Caco-2 (cell line): ENCODE measurements at places on chromosomes 16 and 17.

DNA sequence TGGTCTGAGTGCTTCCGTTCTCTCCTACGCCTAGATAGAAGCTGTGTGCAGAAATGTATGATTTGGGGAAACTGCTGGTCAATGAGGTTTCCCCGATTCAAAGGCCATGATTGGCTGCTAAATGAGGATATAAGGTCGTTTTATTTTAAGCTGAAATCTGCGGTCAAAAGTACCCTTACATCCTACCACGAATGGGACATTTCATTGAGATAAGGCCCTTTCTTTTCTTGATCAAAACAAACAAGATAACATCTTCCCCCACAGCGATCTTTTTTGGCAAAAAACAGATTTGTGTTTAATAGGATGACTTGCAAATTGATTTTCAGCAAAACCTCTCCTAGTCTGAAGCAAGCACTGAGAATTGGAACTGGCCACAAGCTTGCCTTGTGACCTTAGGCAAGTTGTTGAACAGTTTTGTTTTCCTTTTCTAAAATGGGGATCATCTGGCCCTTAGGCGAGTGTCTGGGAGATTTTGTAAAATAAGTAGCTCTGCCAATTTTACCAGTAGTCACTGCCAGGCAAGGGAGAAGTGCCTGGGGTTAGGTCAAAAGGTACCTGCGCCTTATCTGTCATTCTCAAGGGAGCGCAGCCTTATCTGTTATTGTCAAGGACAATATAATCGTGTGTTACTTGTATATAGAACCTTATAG is 635 bp downstream of the SCPEP1 start:
- no peak for DNase-seq

GRCh38 chr16:85093705-85094104 is 18.6 kb downstream of the CIBAR2 start:
- no peak for DNase-seq

GRCh38 chr17:16443511-16444257 is 28.3 kb downstream of the TRPV2 start:
- peak; percentile 46 for DNase-seq

- no peak for DNase-seq
Measured at GRCh38 chr17:28763137-28763799, 19.5 kb downstream of the TRAF4 start.

GRCh38 chr17:1315891-1316403 is 36.5 kb downstream of the TRARG1 start:
- DNase-seq: no peak

- DNase-seq: peak; percentile 92
Measured at GRCh38 chr17:59853168-59853918, 39.4 kb downstream of the TUBD1 start.

DNA sequence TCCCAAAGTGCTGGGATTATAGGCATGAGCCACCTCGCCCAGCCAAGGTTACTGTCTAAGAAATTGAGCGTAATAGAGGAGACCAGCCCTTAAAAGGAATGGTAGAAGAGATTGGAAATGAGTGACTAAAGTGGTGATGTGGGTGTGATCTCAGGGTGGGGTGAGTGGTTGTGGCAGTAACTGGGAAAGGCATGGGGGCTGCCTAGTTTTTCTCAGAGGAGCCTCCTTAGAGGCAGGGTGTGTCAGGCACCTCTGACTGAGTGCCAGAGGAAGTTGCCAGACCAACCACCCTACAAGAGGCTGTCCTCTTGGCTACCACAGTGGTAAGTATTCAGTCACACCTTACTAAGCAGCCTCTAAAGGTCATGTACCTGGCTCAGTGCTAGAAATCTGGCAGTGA is 8.9 kb downstream of the DUS2 start:
- no peak for DNase-seq

DNA sequence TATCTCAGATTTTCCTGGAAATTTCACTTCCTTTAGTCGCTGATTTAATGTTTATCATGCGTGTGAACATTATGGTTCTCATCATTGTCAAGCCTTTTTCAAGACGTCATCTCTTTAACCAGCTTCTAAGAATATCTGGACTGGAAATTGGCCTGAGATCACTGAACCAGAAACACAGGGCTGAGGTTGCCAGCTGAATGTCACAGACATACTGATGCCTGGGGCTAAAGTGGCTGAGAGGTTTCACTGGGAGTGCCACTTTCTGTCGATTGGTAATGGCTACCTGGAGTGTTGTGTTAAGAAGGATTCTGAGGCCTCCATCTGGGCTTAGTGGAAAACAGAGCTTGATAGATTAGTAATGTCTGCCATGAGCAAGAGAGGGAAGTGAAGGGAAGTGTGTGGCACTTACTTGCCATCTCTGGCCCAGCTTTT is 54.2 kb downstream of the CRISPLD2 start:
- DNase-seq: no peak

GRCh38 chr17:16999931-17000625 is 28.2 kb upstream of the TNFRSF13B start:
- no peak for DNase-seq

GRCh38 chr16:27869411-27869810 is 194.1 kb downstream of the GSG1L start:
- no peak for DNase-seq

DNA sequence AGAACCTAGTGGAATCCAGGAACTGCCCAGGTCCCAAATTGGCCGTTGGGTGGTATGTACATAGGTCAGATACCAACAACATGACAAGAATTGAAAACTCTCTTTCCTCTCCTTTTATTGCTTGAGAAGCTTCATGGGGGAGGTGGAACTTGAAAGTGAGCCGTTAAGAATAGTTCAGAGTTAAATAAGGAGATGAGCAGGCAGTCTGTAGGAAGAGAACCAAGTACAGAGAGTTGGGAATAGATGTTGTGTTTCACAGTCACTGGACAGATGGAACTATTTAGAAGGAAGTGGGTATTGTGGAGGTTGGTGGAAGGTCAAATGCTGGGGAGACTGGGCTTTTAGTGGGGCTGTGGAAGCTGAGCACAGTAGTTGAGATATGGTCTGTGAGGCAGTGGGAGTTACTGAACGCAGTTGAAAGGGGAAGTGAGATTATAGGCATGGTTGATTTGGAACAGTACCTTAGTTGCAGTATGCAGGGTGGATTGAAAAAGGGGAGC is 26.4 kb downstream of the ARHGAP44 start:
- no peak for DNase-seq

DNA sequence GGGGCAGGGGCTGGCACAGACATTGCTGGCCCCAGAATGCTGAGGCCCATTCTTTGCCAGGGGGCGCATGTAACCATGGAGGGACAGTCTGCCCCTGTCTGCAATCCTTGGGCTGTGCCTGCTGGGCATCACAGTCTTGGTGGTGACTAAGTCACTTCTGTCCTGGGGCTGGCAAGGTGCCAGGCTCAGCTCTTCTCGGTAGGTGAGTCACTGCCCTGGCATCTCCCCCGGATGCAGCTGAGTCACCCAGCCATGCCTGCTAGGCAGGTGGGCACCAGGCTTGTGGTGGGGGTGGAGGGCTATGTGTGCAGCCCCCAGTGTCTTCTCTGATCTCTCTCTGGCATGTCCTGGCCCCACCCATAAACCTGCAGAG is 5.6 kb downstream of the RARA start:
- no peak for DNase-seq

- DNase-seq: peak; percentile 82
Measured at GRCh38 chr17:28726226-28726626, at the start of gene TLCD1. TSS of gene TLCD1 (minus strand) at chr17:28726233. CDS start at chr17:28726097, 136 bp downstream.

DNA sequence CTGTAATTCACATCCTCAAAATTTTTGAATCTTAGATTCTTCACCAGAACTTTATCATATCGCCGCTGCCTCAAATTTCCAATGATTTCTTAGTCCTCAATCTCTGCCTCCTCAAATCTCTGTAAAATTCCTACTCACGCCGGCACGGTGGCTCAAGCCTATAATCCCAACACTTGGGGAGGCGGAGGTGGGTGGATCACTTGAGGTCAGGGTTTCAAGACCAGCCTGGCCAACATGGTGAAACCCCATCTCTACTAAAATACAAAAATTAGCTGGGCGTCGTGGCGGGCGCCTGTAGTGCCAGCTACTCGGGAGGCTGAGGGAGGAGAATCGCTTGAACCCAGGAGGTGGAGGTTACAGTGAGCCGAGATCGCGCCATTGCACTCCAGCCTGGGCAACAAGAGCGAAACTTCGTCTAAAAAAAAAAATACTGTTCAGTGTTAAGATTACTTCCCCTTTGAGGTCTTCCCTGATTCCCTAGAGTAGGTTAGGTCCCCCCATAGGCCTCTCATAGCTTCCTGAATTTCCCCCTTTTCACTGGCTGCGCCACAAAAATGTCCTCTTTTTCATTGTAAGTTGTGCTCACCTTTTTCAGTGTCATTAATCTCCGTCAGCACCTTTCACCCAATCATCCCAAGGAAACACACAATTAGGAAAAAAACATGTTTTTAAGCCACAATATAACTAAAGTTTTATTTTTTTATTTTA is 919 bp upstream of the CBX1 start:
- DNase-seq: no peak

DNA sequence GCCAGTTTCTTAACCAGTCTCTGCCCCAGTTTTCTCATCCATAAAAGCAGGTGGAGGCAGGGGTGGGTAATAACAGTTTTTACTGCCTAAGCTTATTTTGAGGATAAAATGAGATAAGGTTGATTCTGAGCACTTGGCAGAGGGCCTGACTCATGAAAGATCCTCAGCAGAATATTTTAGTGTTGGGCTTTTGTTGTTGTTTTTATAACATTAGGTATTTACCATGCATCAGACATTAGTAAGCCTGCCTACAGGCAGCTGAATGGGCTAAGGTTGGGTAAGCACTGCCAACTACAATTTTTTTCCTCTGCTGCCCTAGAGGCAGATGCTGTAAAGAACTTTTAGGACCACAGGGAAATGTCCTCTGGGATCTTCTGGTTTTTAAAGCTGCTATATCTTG is 43.1 kb downstream of the SCNN1G start:
- no peak for DNase-seq

GRCh38 chr17:60901806-60902205 is 224.2 kb downstream of the BCAS3 start:
- DNase-seq: no peak

DNA sequence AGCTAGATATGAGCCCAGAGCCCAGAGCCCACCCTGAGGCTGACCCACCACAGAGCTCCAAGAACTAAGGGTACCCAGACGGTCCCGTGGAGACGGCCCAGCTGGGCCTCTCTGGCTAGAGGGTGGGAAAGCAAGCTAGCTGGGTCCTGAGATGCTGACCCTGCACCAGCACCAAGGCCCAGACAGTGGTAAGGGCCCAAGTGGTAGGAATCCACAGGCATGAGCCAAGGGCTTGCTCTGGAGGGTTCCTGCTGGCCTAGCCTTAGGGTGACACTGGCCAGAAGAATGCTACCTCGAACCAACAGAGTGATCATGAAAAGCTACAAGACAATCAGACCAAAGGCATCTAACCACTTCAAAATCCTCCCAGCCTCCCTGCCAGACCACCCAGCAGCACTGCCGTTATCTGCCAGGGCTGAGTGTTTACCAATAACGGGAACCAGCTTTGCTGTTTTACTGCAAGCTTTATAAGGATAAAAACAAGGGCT is 13.2 kb downstream of the HIC1 start:
- no peak for DNase-seq

DNA sequence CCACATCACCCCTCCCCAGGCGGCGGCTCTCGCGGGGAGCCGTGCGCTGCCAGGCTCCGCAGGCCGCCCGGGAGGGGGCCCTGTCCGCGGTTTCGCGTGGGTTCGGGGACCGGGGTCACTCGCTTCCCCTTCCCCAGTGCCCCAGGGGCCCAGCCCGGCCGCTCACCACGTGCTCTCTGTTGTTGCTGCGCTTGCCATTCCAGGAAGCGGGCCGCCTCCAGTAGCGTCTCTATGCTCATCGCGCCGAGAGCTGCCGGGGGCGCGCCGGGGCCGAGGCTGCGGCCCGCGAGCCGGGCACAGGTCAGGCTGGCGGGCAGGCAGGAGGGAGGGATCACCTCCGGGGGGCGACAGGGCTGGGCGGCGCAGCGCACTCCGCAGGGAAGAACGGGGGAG is 390 bp downstream of the MNT start:
- DNase-seq: peak; percentile 70

DNA sequence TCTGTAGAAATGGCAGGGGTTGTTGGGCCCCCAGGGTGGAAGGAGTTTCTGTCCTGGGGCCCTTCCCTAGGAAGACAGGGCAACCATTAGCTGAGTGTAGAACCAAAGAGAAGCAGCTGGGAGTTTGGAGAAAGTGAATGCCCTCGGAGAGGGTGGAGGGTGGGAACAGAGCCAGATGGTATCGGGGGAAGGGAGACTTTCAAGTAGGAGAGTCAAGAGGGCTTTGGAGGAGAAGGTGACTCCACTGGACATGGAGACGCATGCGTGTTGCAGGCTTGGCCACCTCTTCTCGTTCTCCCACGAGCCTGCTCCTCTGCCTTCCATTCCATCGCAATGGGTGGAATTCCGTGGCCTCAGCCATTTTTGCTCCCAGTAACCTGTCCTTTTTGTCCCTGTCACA is 19.4 kb downstream of the SLC47A1 start:
- DNase-seq: no peak

- DNase-seq: no peak
Measured at GRCh38 chr16:81604960-81605383, 160.4 kb downstream of the CMIP start.

GRCh38 chr17:50036455-50037261 is 19.3 kb upstream of the ITGA3 start:
- no peak for DNase-seq
